ENCODE measurements at places on chromosomes 2 and 18.
A peak's percentile ranks its signal among the peaks of the same experiment; 100 is the strongest.

GRCh38 chr18:39389800-39390379, 1824.3 kb upstream of the CELF4 start:
- no peak for DNase-seq

DNA sequence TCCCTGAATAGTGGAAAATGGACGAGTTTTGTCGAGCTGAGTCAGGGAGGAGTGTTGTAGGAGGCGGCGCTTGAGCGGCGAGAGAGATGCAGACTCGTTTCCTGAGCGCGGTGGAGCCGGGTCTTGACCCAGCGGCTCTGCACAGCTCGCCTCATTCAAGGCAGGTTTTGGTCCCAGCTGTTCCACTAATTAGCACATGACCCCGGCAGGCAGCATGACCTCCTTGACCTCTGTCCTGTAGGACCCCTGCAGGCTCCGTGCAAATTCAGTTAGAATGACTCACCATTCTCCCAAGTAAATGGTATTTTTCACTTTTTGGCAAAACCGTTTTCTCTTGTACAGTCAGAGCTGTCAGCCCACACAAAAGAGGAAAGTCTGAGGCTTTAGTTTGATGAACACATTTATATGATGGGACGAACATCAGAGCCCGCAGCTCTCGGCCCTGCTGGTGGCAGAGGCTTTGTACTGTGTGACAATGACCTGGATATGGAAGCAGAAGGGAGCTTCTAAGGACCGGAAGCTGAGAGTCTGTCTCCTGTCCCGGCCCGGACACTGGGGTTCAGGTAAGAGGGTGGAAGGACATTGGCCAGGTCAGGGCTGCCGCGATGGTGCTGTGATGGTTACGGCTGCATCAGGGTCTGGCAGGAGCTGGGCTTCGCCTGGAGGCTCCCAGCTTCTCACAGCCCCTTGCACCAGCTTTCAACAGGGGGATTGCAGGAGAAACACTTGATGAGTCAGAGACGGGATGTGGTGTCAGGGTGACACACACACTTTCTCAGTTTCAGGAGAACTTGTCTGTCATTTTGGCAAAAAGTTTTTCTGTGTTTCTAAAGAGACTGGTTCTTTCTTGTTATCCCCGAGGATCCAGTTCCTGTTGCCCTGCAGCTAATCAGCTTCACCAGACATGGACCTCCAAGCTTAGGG, 29.9 kb upstream of the ALKAL2 start:
- DNase-seq, result no peak

- no peak for DNase-seq
Observed at GRCh38 chr2:9095690-9096089, 92.2 kb upstream of the MBOAT2 start.

DNA sequence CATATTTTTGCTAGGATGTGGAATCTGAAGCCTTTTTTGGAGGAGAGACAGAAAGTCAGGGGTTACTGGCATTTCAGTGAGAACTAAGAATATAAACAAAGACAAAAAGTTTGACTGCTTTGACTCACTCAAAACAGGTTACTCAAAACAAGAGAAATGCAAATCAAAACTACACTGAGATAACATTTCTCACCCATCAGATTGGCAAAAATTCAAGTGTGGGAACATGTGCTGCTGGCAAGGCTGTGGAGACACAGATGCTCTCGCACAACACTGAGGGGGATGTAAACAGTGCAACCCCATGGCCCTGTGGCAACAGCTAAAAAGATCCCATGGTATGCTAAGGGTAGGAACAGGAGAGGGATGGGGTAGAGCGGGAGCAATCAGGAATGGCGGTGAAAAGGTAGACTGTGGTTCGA, 86.6 kb downstream of the DTNB start:
- DNase-seq, result peak; percentile 20

GRCh38 chr18:45835057-45835636, 9.7 kb downstream of the SIGLEC15 start:
- no peak for DNase-seq

GRCh38 chr2:232322560-232323327, 55.8 kb upstream of the ALPP start:
- DNase-seq, result no peak

- no peak for DNase-seq
Observed at GRCh38 chr18:23033056-23033455, 99.9 kb downstream of the RBBP8 start.
